ENCODE measurements at places on chromosomes 3 and 15.

DNA sequence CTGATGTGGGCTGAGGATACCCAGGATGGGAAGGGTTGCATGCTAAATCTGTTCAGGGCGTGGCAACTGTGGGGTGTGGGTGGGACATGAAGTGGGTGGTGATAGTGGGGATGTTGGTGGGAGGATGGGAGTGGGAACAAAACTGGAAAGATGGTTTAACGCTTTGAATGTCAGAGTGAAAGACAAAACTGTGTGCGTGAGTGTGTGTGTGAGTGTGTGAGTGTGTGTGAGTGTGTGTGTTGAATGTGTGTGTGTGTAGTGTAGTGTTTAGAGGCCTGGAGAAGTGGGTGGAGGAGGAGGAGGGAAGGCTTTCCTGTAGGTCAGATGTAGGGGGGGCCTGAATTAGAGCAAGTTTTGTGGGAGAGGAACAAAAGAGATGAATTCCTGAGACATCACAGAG, 44.2 kb upstream of the ONECUT1 start:
- no peak for DNase-seq

DNA sequence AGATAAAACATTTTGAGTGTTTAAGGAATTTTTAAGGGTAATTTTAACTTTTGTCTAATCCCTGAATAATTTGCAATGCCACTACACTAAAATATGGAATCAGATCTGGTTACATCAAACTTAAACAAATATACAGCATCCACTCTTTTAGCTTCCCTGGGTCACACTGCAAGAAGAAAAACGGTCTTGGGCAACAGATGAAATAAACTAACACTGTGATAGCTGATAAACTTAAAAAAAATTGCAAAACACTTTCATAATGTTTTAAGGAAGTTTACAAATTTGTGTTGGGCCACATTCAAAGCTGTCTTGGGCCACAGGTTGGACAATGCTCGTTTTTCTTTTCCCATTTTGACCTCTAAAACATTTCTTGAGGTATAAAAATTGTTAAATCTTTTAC, 34.3 kb downstream of the CCDC66 start:
- no peak for DNase-seq

DNA sequence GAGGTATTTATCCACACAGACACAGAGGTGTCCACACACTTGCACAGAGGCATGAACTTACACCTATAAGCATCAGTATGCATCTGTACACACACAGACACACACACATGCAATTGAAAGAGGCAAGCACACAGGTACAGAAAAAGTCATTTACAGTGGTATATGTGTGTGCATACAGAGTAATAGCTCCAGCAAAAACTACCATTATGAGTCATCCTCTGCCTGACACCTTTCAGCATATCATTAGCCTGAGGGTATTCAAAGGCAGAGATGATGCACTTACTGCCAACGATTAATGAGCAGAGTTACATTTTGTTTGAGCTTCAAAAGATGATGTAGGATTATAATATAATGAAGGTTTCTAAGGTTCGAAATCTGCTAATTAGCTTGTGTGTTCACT, 100.3 kb upstream of the TPRG1 start:
- no peak for DNase-seq

GRCh38 chr3:128051459-128051836, 789 bp upstream of the SEC61A1 start:
- DNase-seq: no peak

GRCh38 chr15:85795337-85796305, 896 bp upstream of the KLHL25 start:
- DNase-seq: no peak

- no peak for DNase-seq
These were observed 55.6 kb downstream of the POLQ start for GRCh38 chr3:121490161-121490560.

- no peak for DNase-seq
These were observed 100.4 kb downstream of the VGLL4 start for GRCh38 chr3:11543141-11543947.

- DNase-seq: no peak
These were observed 36.9 kb upstream of the SNRK start for GRCh38 chr3:43249405-43249804.

Measured in kidney epithelial cell (primary cell).